SJCRH30 (cell line): ENCODE measurements at places on chromosomes 6 and 20.

- DNase-seq: no peak
These were observed 38.5 kb downstream of the PLCG1 start for GRCh38 chr20:41175727-41176330.

- no peak for DNase-seq
These were observed 3.5 kb upstream of the C6orf163 start for GRCh38 chr6:87341158-87341557.

- DNase-seq: no peak
These were observed 23.3 kb downstream of the EDN1 start for GRCh38 chr6:12313306-12313991.

- no peak for DNase-seq
These were observed 443 bp downstream of the RMND1 start for GRCh38 chr6:151451417-151451949.

DNA sequence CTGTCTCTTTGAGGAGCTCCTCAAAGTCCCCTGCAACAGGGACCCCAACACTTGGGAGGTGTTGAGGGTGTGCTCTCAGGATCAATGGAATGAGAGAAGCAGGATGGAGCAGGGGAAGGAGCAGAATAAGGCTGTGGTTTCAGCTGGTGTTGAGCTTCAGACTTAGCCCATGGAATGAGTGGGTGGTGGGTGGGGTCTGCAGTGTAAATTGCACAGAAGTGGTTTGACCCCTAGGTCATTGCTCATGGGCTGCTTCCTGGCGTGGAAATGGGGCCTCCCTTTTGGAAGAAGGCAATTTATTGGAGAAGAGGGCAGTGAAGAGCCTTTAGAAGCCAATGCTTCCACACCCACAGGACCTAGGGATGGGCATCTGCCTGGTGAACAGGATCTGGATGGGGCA lies 37.0 kb upstream of the KCNG1 start:
- no peak for DNase-seq
